Activated CD4-positive, alpha-beta T cell treated with anti-CD3 and anti-CD28 coated beads, Interleukin-2, amount 10 ng/mL, durations not matched to agents 7 days and 5 days (primary cell): ENCODE measurements at places on chromosomes 12 and 14.
A peak's percentile ranks its signal among the peaks of the same experiment; 100 is the strongest.

GRCh38 chr14:58737511-58737910, 99.7 kb downstream of the DACT1 start:
- no peak for DNase-seq

- peak; percentile 48 for DNase-seq
These were observed 45.6 kb upstream of the BCL2L14 start for GRCh38 chr12:12024911-12025682.

- DNase-seq, result no peak
These were observed 56.2 kb upstream of the RESF1 start for GRCh38 chr12:31903025-31903424.

DNA sequence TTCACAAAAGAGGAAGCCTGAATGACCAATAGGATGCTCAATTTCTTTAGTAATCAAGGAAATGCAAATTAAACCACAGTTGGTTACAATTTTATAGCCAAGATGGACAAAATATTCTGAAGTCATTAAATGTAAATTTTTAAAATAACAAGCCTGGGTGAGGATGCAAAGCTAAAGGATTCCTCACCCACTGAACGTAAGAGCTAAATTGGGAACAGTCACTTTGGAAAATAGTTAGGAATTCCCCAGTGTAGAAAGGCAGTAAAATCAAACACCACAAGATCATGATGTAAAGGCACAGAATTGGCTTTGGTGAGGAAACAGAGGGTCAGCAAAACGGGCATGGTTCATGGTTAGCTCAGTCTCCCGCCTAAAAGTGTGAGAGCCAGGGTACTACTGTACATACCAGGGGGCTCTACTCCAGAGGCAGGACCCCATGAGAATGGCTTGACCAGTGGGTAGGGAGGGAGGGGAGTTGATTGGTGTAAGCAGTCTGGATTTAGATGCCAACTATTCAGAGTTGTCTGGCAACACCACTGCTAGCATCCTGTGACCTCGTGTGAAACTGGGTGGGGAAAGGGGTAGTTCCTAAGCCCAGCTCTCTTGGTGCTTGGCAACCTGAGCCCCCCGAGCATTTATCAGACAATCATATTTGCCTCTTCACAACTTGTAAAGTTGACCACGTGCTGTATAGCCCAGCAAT, 213.4 kb upstream of the EGLN3 start:
- no peak for DNase-seq

- DNase-seq, result no peak
These were observed 24.2 kb downstream of the SMUG1 start for GRCh38 chr12:54164387-54165145.

- no peak for DNase-seq
These were observed 9.9 kb downstream of the DBX2 start for GRCh38 chr12:45040977-45041376.

GRCh38 chr12:88993651-88994050, 358.6 kb downstream of the DUSP6 start:
- DNase-seq, result no peak

DNA sequence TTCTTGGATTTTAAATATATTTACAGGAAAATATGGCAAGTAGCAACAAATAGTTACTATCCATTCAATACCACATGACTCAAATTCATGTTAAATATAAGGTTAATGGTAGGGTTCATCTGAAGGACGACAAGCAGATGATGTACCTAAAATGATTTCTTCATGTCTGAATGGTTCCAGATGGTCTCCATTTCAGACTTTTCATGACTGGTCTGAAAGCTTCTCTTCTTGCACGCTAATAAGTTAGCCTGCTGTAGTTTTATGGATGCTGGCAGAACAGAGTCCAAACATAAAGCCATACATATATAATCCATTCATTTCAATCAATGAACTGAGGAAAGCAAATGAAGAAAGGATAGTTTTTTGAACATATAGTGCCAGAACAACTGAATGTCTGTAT, 257.0 kb upstream of the MGAT4C start:
- no peak for DNase-seq
